ENCODE measurements at places on chromosomes 2 and 18.

- DNase-seq, result no peak
These were observed 166.2 kb downstream of the ACKR3 start for GRCh38 chr2:236735825-236736238.

- DNase-seq, result no peak
These were observed 14.4 kb downstream of the ITSN2 start for GRCh38 chr2:24345937-24346336.

DNA sequence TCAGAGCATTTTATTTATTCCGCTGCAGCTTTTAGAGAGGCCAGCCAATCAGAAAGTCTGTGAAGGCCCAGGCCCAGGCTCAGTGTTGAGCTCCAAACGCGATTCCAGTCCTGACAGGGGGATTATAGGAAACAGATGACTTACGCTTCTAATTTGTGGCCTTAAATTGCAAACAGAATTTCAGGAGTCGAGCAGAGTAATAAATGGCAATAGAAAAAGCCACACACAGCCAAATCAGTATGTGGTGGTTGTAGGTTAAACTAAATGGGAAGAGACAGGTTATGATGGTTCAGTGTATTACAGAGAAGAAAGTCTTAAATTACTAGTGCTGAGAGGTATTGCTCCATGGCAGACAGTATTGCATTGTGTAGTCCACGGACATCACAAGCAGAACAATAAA lies 131.0 kb upstream of the ZEB2 start:
- DNase-seq, result peak; percentile 58

- DNase-seq, result no peak
These were observed 463.2 kb upstream of the CDH7 start for GRCh38 chr18:65287652-65288051.

DNA sequence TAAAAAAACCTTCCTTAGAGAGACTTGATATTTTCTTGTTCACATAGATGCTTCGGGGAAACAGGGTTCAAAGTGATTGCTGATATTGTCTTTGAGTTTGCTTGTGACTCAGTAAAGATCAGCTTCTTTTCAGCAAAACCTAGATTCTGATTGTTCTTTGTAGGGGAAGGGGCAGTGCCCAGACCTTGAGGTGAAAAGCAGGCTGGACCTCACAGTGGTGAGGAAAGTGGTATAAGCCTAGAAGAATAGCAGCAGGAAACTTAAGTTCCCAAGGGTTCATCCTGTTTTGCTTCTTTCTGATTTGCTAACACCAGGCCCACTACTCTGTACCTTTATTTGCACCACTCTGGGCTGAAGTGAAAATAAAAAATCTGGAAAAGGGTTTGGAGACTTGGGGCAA lies 20.9 kb downstream of the UBXN4 start:
- no peak for DNase-seq

GRCh38 chr2:197908990-197909776 lies 104.8 kb downstream of the PLCL1 start:
- DNase-seq, result peak; percentile 93

Data from AG10803 (cell line).